ENCODE measurements at places on chromosomes 6 and 20.

DNA sequence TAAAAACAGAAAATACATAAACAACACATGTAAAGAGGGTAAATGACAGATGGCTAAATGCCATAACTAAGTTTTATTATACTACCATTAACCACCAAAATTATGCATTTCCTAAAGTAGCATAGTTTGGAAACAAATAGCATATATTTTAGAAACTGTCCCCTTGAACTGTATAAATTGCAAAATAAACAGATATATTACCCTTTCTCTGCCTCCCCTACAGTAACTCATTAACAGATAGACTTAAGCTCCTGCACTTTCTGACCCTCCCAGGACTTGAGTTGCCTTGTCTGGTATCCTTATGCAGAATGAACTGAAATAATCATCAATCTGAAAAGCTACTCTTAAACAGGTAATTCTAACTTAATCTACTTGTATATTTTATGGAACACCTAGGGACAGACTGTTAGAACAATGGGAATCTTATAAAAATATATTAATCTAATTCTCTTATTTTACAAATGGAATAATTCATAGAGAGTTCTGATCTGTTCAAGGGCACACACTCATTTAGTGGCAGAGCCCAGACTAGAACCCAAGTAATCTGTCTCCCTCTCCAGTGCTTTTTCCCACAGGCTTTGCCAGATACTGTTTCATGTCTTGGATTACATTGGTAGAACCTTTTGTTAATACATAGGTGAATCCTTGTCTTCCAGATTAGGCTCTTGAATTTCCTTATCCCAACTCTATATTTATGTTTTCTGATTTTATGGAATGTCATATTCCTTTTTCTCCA is 50.6 kb upstream of the LOC128125822 start:
- no peak for DNase-seq

GRCh38 chr20:8361006-8361652 is 229.1 kb downstream of the PLCB1 start:
- DNase-seq, result no peak

- DNase-seq, result no peak
These were observed 21.6 kb downstream of the TPX2 start for GRCh38 chr20:31760519-31761240.

DNA sequence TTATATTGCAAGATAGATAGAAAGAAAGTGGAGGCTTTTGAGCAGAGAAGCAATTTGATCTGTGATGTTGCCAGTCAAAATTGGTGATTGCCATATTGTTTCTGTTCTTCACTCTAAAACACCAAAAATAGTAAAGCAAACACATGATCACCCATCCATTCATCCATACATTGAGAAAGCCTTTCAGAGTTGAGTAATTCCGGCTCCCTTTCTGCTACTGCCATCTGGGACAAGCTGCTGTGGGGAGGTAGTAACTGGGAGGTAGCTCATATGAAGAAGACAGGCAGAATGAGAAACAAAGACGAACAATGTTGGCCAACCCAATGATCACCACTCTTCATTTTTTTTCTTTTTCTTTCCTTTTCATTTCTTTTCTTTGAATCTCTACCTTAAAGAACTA is 51.1 kb upstream of the HBS1L start:
- no peak for DNase-seq

GRCh38 chr6:133544419-133544818 is 303.3 kb downstream of the EYA4 start:
- DNase-seq, result no peak

- DNase-seq, result no peak
These were observed 2.6 kb downstream of the CD164 start for GRCh38 chr6:109379711-109380110.

DNA sequence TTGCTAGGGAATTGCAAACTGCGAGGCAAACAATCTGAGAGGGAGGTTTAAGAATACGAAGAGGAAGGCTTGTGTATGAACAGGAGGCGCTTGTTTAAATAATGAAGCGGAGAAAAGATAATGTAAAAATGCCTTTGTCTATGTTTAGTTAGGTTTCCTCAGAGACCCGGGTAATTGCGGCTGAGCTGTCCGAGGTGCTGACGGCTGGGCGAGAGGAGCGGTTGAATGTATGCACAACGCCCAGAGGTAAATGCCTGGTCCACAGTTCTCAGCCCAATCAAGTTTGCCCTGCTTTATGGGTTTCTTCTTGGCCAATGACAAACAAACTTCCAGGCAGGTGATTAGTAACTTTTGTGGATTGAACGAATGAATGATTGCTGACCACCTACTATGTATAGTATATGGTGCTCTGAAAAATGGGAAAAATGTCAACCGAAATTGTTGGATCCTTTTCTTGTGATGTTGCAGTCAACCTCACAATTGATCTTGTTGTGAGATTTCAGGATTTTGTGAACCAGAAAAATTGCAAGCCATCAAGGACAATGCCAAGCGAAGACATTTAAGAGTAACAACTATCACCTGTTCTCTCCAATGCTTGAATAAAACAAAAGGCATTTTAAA is 38.3 kb upstream of the SLC32A1 start:
- DNase-seq, result no peak

GRCh38 chr6:71457929-71458328 is 169.3 kb downstream of the OGFRL1 start:
- no peak for DNase-seq

- DNase-seq, result no peak
These were observed 49.4 kb upstream of the CD83 start for GRCh38 chr6:14068133-14068532.

DNA sequence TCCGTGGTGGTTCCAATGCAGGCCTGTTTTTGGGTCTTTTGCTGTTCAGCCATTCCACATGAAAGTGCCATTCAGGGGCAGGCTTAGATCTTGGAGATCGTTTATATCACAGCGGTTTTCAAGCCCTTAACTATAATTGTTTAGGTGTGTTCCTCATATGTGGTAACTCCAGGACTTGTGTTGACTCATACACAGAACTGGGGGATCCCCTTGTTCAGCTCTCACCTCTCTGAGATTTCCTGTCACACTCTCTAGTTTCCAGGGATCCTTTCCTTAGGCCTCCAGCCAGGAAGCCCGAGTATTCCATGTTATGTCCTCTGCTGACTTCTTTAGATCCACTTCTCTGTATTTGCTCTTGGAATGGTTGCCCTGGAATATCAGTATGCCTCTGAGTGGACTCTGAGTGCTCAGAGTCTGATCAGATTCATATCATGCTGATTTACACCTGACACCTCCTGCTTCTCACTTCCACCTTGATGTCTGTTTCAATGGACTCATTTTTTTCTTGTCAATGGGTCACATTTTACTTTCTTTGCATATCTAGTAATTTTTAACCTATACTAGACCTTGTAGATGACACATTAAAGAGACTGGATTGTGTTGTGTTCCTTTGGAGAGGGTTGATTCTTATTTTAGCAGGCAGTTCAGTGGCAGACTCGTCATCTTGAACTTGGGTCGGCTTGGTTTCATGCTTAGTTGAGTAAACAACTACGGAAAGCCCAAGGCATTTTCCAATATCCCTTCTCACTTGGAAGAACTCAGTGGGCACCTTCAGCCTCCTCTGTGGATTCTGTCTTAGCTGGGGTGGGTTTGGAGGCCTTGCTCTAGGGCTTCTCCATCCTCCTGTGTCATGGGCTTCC is 13.1 kb downstream of the NTSR1 start:
- no peak for DNase-seq

DNA sequence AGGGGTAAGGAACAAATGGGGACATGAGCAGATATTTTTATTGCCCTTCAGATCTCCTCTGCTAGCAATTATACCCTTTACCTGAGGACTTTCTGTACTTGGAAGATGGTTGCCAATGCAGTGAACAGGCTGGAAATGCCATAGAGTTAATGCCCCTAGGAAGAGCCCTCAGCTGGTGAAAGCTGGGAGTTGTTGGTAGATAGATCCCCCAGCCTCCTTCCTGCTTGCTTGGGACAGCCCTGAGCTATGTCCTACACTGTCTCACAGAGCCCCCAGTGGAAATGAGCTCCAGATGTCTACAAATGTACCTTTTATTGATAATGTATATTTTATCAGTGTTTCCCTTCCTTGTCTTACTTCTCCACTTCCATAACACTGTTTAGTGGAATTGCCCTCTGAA is 87.6 kb upstream of the PAK5 start:
- DNase-seq, result no peak

DNA sequence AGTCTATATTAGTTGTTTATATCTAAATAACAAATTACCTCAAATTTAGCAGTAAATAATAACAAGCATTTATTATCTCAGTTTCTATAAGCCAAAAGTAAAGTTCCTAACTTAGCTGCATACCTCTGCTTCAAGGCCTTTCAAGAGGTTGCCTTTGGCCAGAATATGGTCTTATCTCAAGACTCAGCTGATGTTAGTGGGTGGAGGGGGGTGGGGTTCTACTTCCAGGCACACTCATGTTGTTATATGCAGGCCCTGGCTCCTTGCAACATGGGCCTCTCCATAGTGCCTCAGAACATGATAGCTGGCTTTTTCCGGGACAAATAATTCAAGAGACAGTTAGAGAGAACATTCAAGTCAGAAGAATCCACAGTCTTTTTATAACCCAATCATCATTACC is 266.0 kb downstream of the ADGRB3 start:
- DNase-seq, result no peak

- DNase-seq, result peak; percentile 47
These were observed 107.3 kb downstream of the IRF4 start for GRCh38 chr6:498795-499231.
